ENCODE measurements at places on chromosomes 4 and X. TPM values are rescaled to one million over a fixed set of nuclear protein-coding genes. Genes with fewer than 3 reads are reported as not detected.

The CXorf51B gene
- not detected for total RNA-seq

DNA sequence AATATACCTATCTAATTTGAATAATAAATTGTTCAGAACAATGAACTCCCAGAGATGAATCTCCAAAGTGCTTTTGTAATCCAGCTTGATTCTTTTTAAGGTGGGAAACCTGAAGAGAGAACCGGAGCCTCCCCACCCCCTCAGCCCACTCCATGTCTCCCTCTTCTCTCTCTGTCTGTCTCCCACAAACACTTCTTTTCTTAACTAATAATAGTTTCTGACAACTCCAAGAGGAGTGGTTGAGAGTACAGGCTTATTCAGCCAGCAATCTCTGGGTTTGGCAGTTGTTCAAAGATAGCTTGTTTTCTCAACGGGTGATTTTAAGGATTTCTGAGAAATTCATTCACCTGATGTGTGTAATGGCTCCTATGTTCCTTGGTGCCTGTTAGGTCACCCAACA is 23.4 kb downstream of the PPP4R3C start:
- no peak overlapping the region for H3K4me3 ChIP-seq
- no peak overlapping the region for H3K27ac ChIP-seq
- H3K4me1 ChIP-seq, result no peaks in the 10 kb centered on the region
- DNase-seq, result no peak
- no peaks in the 10 kb centered on the region for H3K27me3 ChIP-seq
- no peaks in the 10 kb centered on the region for H3K36me3 ChIP-seq

DNA sequence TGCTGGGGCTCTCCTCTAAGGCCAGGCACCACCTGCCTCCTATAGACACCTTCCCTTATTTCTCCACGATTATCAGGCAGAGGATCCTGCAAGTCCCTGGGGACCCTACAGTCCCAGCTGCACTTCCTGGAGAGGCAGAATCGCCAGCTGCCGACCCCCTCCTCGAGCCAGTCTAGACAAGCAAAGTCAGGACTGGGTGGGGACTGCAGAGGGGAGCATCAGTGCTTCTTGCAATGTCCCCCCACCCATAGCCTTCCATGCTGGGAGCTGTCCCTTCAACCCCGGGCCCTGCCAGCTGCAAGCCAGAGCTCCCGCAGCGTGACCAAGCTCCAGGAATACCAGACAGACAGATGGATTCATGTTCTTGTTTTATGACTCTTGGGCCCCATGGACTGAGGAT is 1.4 kb upstream of the CRMP1 start:
- H3K27me3 ChIP-seq, result peaks cover 100% of the 10 kb centered on the region
- no peak overlapping the region for H3K4me3 ChIP-seq
- peaks cover 33% of the 10 kb centered on the region for H3K4me1 ChIP-seq
- no peak overlapping the region for H3K27ac ChIP-seq
- no peak for DNase-seq

The MSANTD1 gene
- total RNA-seq, result 0.15 TPM

GRCh38 chr4:98466868-98467599 is 191.4 kb downstream of the TSPAN5 start:
- H3K27ac ChIP-seq, result no peak overlapping the region
- no peaks in the 10 kb centered on the region for H3K36me3 ChIP-seq
- H3K4me1 ChIP-seq, result peaks cover 16% of the 10 kb centered on the region
- DNase-seq, result no peak

- H3K36me3 ChIP-seq, result no peaks in the 10 kb centered on the region
- H3K4me3 ChIP-seq, result no peak overlapping the region
- H3K4me1 ChIP-seq, result no peaks in the 10 kb centered on the region
- no peaks in the 10 kb centered on the region for H3K27me3 ChIP-seq
- DNase-seq, result no peak
Measured at GRCh38 chrX:106243376-106243775, 75.3 kb downstream of the PWWP3B start.

Measured in esophagus squamous epithelium (tissue), 5 donors.